Skin of body (tissue), 3 donors: ENCODE measurements at places on chromosomes 11 and 22. TPM values are rescaled to one million over a fixed set of nuclear protein-coding genes. Genes with fewer than 3 reads are reported as not detected.

Gene OR8H1
- not detected for total RNA-seq

Gene PGA4
- total RNA-seq: 3.5 TPM

Gene GP1BB
- total RNA-seq: 2.0 TPM

Gene PRAME
- not detected for total RNA-seq

Gene RAB36
- total RNA-seq: 2.3 TPM

Gene RIMBP3C
- not detected for total RNA-seq

Gene FBLN1
- total RNA-seq: 117 TPM

Gene APOBEC3F
- 4.0 TPM for total RNA-seq

Gene ZC3H7B
- 28.5 TPM for total RNA-seq

Gene HTR3B
- total RNA-seq: not detected

Gene NRGN
- total RNA-seq: 0.39 TPM

Gene CFAP300
- 4.6 TPM for total RNA-seq

Gene DDIAS
- 3.3 TPM for total RNA-seq

Gene C11orf16
- not detected for total RNA-seq

Gene IGLL1
- total RNA-seq: 0.39 TPM

Gene CRYBB2
- total RNA-seq: not detected

Gene FGF4
- total RNA-seq: not detected

Gene FREY1
- not detected for total RNA-seq

Gene ZNF280B
- total RNA-seq: 0.59 TPM

Gene MAPK8IP1
- 3.7 TPM for total RNA-seq

Gene RAPSN
- 2.5 TPM for total RNA-seq
